ENCODE measurements at places on chromosomes 16 and 17.

DNA sequence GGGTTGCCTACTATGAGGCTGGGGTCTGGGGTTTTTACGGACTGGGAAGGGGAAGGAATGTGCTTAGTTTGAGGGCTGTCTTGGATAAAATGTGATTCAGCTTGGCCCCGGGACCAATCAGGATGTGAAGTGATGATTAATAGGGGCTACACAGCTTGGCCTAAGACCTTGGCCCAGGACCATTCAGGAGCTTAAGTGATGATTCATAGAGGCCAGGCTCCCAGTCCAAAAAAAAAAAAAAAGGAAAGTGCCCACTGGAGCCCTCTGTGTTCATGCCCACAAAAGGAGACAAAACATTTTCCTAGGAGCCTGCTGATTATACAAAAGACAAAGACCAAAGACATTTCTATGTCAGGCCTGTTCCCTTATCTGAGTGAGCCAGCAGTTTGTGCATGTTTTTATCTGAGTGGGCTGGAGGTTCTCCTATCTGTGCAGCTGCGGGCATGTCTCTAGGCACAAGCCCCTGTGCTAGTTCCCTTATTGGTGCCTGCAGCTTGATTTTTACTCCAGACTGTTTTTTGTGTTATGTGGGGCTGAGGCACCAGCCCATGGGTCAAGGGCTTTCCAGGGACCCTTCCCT, 898.2 kb upstream of the GOT2 start:
- DNase-seq: no peak

GRCh38 chr16:78098595-78099270, 721 bp upstream of the WWOX start:
- no peak for DNase-seq

DNA sequence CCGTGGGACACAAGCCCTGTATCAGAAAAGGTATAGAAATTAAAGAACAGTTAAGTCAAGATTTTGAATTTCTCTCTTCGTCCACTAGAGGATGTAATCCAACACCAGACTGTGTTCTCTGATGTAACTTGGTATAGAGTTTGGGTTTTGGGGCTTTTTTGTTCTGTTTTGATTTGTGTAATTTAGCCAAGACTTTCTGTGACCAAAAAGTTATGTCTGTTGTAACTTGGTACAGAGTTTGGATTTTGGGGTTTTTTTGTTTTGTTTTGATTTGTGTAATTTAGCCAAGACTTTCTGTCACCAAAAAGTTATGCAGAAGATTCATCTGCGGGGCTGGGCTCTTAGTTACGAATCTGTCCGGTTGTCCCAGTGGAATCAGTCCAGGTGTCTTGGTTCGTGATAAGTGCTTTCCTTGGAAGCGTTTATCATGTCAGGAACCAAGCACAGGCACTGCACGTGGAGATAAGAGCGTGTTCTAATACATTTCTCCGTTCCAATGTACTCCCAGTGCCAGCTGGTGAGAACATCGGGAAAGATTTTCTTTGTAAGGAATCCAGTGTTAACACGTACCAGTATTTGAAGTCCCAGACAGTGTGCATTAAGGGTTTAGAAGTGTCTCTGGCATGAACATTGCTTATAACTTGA, 44.1 kb upstream of the SEC14L1 start:
- no peak for DNase-seq

- no peak for DNase-seq
Observed at GRCh38 chr17:58032691-58033415, 25.8 kb upstream of the SRSF1 start.

DNA sequence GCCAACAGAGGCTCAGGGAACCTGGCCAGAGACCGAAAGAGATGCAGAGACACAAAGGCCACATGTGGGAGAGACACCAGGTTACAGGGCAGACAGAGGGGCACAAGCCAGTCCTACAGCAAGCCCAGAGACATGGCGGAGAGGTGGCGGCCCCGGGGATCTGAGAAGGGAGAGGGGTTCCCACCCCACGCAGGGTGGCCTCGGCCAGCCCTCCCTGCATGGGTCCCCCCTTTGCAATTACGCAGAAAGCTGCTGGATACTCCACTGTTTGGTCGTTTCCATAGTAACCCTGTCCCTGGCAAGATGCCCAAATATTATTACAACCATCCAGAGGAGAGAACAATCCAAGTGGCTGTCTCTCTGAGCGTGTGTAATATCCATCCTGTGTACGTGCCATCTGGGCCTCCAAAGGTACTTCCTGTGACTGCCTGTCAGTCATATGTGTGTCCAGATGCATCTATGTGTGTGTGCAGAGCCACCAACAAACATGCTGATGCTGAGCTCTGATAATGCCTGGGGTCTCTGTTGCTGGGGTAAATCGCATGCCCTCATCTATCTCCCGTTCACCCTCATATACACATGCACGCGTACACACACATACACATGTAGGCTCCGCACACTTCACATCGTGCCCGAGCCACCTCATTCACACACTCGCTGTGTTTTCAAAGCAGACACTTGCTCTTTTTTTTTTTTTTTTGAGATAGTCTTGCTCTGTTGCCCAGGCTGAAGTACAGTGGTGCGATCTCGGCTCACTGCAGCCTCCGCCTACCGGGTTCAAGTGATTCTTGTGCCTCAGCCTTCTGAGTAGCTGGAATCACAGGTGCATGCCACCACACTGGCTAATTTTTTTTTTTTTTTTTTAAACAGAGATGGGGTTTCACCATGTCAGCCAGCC, 5.5 kb downstream of the PCGF2 start:
- DNase-seq: peak; percentile 93

- DNase-seq: no peak
Observed at GRCh38 chr16:66881014-66881417, 701 bp downstream of the PDP2 start.

DNA sequence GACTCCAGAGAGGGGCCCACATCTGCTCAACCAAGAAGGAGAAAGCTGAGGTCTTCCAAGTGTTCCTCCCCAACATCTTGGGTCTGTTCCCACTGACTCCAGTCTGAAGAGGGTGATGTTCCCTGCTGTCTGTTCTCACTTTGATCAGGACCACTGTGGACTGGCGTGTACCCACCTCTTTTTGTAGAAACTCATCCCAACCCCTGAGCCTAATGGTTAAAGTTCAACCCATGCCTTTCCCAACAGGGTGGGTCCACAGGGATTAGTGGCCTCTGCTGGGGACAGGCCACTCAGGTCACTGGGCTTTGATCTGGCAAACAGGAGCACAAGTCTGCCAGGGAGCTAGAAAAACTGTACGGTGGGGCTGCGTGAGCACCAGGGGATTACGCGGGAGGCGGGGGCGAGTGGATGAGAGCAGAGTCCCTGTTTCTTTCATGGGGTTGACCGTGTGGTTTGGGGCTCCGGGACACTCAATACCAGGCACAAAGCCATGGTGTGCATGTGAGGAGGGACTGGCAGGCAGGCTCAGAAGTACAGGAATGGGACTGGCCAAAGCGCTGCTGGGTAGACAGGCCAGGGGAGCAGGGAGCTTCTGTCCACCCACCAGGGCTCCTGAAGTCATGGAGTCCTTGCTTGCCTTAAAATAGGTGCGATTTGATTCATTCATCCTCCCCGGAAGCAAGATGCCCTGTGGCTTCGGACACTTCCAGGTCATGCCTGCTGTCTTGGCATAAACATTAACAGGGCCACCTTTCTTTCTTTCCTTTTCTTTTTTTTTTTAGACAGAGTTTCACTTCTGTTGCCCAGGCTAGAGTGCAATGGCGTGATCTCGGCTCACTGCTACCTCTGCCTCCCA, at the start of gene CA5A:
Gene CA5A, minus strand, starts transcription at position 155 of the 856 bp plus-strand sequence. Its CDS starts 79 bp downstream, at position 76.
- no peak for DNase-seq

Measured in HFF-Myc (cell line).